ENCODE measurements at places on chromosomes 4 and X. TPM values are rescaled to one million over a fixed set of nuclear protein-coding genes. Genes with fewer than 3 reads are reported as not detected.

GRCh38 chr4:136927172-136927571 lies 605.1 kb downstream of the PCDH18 start:
- H3K4me3 ChIP-seq: no peak overlapping the region
- peaks cover 7% of the 10 kb centered on the region for H3K4me1 ChIP-seq
- H3K36me3 ChIP-seq: peaks cover 1% of the 10 kb centered on the region

DNA sequence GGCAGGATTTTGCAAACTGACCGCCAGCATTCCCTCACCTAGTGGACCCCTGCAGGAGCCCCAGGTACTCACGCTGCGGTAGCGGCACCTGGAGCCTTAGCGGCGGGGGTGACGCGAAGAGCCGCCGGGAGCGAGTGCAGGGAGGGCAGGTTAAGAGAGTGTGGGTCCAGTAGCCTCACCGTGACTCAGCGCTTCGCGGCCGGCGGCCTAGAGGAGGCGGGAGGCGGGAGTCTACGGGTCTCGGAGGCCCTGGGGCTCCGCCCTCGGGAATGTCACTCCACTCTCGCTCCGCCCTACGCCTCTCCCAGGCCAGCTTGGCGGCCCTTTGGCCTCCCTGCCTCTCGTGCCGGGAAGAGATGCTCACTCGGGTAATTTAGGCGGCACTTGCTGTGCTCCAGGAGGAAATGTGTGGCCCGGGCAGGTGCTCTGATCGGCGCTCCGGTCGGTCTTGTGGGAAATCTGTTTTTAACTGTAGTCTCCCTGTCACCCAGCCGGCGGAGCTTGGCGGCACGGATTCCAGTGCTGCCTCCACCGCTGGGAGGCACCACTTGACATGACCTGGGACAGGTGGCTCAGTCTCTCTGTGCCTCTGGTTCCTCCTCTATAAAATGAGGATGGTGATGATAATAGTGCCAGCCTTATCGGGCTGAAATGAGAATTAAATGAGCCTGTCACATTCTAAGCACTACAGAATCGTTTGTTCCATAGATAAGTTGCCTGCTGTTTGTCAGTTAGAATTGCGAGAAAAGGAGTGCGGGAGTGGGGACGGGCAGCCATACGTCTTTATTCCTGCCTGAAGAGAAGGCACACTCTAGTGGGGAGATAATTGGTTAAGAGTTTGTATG lies at the start of gene PIR:
Gene PIR, minus strand, starts transcription at position 216 of the 845 bp plus-strand sequence. CDS start 2,076 bp downstream, outside the sequence.
- peaks cover 27% of the 10 kb centered on the region for H3K4me1 ChIP-seq
- peak within 1 kb of the TSS; percentile 82 for H3K4me3 ChIP-seq
- H3K27ac ChIP-seq: peak within 1 kb of the TSS; percentile 87
- H3K36me3 ChIP-seq: peaks cover 10% of the 10 kb centered on the region

GRCh38 chrX:103630171-103630511 lies 1.4 kb downstream of the TCEAL1 start:
- H3K4me3 ChIP-seq: peak overlapping the region; percentile 79
- peak overlapping the region; percentile 79 for H3K27ac ChIP-seq
- H3K27me3 ChIP-seq: no peaks in the 10 kb centered on the region
- H3K36me3 ChIP-seq: peaks cover 3% of the 10 kb centered on the region

DNA sequence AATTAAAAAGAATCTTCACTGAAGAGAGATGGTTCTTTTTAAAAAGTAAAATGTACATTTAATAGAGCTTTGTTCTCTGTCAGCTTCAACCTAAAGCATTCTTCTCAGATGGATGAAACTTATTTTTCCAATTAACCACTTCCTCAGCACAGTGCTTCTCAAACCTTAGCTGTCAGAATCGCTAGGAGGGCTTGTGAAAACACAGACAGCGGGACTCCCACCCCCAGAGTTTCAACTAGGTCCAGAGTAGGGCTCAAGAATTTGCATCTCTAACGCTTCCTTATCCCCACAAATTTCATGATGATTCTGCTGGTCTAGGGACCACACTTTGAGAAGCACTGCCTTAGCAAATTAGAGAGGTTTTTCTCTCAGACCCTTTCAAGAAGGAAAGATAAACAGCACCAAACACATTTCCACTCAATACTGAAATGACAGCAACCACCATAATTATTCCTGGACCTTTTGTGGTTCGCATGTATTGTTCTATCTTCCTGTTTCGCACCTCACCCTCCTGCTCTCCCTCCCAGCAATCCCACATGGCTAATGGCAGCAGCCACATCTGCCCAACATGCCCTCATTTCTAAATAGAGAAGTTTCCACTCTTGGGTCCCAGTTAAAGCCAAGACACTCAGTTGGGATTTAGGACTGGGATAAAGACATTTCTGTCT lies 73.2 kb downstream of the ZNF827 start:
- H3K36me3 ChIP-seq: peaks cover 18% of the 10 kb centered on the region
- no peak overlapping the region for H3K4me3 ChIP-seq
- H3K4me1 ChIP-seq: peaks cover 67% of the 10 kb centered on the region
- peak overlapping the region; percentile 68 for H3K27ac ChIP-seq
- DNase-seq: no peak

Gene DDX53
- total RNA-seq: not detected

Gene LIMCH1
- total RNA-seq: 65.2 TPM

Gene CSAG2
- total RNA-seq: not detected

Gene SYN1
- 3.7 TPM for total RNA-seq

Gene NUDT9
- total RNA-seq: 27.7 TPM

Gene TCEAL1
- 18.8 TPM for total RNA-seq

Data from mesothelial cell of epicardium (in vitro differentiated cells).